ENCODE measurements at places on chromosomes 5 and 9.

DNA sequence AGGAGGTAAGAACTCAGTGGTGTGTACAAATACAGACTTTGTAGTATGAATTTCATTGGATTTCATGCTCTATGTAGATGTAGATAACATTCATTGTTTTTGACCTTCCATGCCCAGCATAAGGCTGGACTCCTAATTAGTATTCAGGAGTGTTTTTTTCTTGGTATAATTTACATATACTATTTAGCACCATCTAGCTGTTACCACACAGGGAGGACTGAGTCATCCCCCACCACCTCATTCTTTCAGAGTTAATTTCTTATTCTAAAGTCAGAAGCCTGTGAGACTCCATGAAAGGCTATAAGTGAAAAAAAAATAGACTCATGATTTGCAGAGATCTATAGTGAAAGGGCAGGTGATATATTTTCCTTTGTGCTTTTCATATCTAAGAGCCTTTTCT, 555.0 kb downstream of the PRR16 start:
- DNase-seq: no peak

- no peak for DNase-seq
Observed at GRCh38 chr9:107491081-107492053, 1.8 kb upstream of the KLF4 start.

- no peak for DNase-seq
Observed at GRCh38 chr5:143341807-143342570, 61.5 kb downstream of the NR3C1 start.

- DNase-seq: no peak
Observed at GRCh38 chr5:39678534-39678933, 253.8 kb upstream of the DAB2 start.

GRCh38 chr5:133977161-133977787, 8.8 kb upstream of the C5orf15 start:
- DNase-seq: no peak

DNA sequence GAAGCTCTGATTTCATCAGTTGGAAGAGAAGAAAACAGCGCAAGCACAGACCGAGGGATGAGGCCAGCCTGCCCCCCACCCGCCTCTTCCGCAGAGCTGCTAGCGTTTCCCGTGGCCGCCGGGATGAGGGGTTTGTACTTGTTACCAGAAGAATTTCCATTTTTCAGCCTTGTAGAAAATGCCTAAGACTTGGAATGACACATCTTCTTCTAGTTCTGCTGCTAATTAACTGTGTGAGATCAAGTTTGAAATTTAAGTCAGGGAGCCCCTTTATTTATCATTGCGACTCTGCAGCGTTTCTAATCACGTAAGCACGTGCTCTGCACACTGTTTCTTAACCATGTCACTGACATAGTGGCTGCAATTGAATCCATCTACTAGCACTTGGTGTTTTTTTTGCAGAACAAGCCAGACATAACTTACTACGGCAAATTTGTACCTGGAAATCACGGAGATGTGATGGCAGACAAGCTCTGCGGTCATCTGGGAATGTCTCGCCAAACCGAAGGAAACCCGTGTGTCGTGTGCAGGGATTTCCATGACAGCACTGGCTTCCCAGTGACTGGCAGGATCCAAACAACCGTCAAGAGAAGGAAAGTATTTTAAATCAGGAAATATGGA, 41.8 kb upstream of the ROR2 start:
- DNase-seq: no peak

- DNase-seq: no peak
Observed at GRCh38 chr9:114386361-114386885, 1.4 kb downstream of the AKNA start.

DNA sequence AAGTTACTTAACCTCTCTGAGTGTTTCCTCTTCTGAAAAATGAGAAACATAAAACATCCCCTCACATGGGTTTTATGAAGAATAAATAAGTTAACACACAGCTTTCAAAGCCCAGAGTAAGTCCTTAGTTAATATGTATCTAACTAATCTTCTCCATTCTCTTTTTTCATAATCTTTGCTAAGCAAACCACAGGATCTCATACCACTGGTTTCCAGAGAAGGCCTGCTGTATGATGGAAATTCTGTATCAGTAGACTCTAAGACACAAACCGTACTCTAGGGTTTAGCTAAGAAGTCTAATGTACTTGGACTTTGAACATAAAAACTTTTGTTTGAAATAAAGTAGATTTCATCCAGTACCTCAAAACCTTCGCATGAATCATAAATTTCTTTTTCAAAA, 307.9 kb downstream of the SPOCK1 start:
- DNase-seq: no peak

DNA sequence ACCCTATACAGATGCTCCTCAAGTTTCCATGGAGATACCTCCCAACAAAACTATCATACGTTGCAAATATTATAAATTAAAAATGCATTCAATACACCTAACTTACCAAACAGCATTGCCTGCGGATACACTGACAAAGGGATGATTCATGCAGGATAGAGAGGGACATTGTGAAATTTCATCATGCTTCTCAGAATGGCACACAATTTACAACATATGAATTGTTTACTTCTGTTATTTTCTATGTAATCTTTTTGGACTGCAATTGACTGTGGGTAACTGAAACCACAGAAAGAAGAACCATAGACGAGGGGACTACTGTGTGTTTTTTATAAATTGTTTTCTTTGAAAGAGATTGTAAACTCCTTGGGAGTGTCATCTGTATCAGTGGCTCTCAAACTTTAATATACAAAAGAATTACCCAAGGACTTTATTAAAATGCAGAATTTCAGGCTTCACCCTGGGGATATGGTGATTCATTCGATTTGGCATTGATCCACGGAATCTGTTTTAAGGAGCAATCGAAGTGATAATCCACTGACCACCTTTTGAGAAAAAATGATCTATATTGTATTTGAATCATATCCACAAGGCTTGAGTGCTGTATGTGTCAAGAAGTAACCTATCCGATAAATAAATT, 146.4 kb downstream of the SGCD start:
- DNase-seq: no peak

DNA sequence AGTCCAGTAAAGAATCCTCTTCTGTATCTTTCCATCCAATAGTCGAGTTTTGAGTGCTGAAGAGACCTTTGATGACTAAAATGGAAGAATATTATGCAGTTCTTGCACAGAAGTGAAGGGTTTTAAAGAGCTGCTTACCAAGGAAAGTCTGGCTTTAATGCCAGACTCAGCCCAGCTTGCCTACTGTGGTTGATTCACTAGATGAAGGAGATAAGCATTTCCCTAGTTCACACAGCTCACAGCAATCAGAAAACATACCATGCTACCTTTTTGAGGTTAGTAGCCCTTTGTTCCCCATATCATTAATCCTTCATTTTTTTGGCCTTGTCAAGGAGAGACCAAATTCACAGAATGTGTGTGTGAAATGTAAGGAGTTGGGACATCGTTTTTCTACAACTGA, 15.3 kb downstream of the IFNA5 start:
- DNase-seq: no peak

DNA sequence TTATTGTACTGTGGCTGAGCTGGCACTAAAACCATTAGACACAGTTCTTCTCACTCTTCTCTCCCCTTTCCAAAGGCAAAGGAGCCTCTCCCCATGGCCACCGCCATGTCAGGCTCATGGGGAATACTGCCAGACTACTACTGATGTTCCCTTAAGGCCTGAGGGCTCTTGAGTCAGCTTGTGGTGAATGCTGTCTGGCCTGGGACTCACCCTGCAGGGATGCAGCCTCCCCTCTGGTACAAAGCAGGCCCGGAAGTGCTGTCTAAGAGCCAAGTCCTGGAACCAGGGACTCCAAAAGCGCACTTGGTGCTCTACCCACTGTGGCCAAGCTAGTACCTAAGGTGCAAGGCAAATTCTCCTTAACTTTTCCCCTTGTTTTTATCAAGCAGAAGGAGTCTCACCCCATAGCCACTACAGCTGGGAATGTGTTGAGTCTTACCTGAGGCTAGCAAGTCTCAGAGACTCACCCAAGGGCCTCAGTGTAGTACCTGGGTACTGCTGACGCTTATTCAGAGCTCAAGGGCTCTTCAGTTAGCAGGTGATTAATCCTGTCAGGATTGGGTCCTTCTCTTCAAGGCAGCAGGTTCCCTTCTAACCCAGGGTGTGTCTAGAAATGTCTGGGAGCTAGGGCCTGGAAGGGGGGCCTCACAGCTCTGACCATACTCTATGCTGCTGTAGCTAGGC, 33.2 kb upstream of the C5orf46 start:
- no peak for DNase-seq

DNA sequence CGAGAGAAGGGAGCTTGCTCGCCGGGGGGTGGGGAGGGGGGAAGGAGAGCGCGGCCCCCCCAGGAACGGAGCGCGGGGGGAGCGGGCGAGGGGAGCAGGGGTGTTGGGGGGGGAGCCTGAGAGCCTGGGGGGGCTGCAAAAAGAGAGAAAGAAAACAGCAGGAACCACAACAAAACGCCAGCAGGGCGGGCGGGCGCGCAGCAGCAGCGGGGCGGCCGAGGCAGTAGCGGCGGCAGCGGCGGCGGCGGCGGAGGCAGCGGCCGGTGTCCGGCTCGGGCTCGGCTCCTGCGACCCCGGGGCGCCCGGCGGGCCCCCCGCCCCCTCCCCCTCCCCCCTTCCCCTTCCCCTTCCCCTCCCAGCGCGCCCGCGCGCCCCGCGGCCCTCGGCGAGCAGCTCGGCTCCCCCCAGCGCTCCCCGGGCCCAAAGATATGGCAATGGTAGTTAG, 1.6 kb downstream of the NR2F1 start:
- DNase-seq: no peak

DNA sequence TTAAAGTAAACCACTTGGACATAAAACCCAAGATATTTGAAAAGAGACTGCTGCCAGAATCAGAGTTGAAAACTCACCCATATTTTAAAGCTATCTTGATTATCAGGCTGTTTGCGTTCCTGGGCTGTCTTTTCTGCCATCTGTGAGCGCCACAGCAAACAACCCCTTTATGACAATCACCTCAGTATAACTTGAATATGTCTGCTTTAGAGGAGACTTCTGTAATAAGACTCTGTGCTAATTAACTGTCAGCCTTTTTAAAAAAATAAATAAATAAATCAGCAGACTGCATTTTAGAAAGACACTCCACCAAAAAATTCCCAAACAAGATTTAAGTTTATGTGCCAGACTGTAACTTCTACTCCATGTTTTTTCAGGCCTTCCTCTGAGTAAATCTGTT, 375.7 kb upstream of the CCNH start:
- DNase-seq: no peak

DNA sequence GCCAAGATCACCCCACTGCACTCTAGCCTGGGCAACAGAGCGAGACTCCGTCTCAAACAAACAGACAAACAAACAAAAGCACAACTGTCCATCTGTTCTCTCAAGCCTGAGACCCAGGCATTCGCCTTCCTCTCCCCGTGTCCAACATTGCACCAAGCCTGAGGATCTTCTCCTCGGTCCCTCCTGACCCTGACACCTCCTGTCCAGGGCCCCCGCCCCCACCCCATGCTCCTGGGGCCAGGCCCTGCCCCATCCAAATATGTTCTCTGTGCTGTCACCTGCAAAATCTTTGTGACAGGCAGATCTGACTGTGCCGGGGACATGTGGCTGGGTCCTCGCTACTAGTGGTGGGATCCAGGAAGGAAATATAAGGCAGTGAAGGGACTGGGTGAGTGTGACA, 33.4 kb upstream of the UNC5A start:
- no peak for DNase-seq

- DNase-seq: no peak
Observed at GRCh38 chr9:88996921-88997235, 5.6 kb downstream of the S1PR3 start.

GRCh38 chr9:121807069-121807822, 155.8 kb downstream of the DAB2IP start:
- no peak for DNase-seq
